ENCODE measurements at places on chromosomes 11 and 22. TPM values are rescaled to one million over a fixed set of nuclear protein-coding genes. Genes with fewer than 3 reads are reported as not detected.

Gene CNTF
- total RNA-seq: 2.0 TPM

Gene PHLDA2
- total RNA-seq: 11.9 TPM

Gene OR2AG1
- total RNA-seq: not detected

- no peak for DNase-seq
These were observed 10.4 kb downstream of the PDGFB start for GRCh38 chr22:39234472-39234787.

- peak; percentile 62 for DNase-seq
These were observed 14.3 kb downstream of the PISD start for GRCh38 chr22:31647523-31648320.

- no peak for DNase-seq
These were observed 27.7 kb downstream of the ALG9 start for GRCh38 chr11:111843661-111844060.

DNA sequence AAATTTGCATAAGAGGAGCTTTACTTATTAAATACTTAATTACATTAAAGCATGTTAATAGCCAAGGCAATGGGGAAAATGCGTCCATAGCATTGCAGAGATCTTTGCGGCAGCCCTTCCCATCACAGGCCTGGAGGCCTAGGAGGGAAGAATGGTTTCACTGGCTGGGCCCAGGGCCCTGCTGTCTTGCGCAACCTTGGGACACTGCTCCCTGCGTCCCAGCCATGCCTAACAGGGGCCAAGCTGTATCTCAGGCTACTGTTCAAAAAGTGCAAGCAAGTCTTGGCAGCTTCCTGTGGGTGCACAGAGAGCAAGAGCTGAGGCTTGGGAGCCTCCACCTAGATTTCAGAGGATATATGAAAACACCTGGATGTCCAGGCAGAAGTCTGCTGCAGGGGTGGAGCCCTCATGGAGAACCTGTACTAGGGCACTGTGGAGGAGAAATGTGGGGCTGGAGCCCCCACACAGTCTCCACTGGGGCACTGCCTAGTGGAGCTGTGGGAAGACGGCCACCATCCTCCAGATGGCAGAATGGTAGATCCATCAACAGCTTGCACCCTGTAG lies 46.0 kb downstream of the THAP12 start:
- no peak for DNase-seq

DNA sequence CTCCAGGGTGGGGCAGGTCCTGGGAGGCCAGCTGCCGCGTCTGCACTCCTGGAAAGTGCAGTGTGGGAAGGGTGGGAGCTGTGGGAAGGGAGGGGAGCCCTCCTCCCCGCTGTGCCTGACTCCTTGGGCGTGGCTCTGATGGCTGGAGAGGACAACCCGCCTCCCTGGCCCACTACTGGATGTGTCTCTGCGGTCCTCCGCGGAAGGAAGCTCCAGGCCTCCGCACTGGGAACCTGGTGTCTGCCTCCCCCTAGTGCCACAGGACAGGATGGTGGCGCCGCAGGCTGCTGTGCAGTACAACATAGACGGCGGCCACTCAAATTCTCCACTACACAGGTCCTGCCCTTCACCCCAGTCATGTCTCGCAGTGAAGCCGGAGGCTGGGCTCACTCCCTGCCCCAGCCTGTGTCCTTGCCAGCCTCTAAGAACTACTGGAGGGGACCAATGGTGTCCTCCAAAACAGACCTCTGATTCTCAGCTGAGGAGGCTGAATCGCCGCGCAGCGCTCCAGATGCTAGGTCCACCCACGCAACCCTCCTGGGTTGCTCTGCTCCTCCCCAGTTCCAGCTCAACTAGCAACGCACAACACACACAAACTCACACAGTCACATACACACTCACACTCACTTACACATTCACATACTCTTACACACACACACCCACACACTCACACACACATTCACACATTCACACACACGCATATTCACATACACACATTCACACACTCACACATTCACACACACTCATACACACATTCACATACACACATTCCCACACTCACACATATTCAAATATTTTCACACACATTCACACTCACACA lies 12.4 kb upstream of the DSCAML1 start:
- peak; percentile 39 for DNase-seq

GRCh38 chr11:96620464-96621044 lies 230.7 kb downstream of the JRKL start:
- peak; percentile 21 for DNase-seq

DNA sequence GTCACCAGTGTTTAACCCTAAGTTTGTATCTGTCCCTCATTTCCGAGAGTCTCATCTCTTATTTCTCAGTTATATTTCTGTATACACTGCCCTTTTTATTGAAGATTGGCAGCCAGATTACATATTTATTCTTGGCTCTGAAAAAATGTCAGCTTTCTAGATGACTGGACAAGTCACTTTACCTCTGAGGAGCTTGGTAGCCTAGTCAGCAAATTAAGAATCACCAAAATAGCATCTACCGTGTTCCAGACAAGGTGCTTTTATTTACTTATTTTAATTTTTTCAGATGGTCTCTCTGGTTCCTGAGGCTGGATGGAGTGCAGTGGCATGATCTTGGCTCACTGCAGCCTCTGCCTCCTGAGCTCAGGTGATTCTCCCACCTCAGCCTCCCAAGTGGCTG lies 5.6 kb upstream of the RBM4 start:
- no peak for DNase-seq
